ENCODE measurements at places on chromosomes 1 and 21.

DNA sequence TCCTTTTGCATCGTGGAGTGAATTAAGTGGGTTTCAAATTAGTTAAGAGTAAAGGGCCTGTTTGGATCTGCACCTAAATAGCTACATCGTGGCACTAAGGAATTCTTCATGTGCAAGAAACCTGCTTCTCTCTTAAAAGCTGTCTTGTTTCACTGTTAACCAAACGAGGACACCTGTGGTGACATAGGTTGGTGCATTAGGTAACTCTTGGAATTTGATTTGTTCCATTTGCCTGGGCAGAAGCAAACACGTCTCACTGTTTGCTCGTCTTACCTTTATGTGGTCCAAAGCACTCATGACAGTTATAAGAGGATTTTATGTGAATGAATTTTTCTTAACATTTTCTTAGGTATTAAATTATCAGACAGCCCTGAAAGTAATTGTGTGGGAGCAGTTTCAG, 60.9 kb downstream of the PRDM2 start:
- no peak for DNase-seq

GRCh38 chr1:210313921-210314320, 14.8 kb upstream of the HHAT start:
- DNase-seq = no peak

DNA sequence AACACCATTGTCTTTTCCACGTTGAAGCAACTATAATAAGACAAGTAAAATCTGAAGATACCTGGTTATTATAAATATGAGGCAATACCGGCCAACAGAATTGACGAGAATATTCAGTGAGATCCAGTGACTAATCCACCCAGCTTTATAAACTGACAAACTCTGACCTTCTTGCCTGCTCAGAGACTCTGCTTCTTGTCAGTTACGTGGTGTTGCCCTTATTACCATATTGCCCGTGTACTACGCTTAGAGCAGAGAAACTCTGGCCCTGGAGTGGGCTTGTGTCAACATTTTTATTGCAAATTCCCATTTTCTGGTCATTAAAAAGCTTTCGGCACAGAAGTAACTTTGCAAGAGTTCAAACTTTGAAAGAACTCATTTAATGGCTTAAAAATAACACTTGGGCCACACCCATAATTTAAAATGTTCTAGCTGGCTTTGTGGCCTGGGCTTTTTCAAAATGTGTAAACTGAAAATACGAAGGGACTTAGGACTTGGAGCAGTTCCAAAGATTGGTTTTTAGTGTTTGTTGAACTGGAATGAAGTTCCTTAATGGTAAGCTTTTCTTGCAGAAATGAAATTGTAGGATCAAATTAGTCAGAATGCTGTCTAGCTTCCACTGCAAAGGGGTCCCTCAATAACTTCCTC, 266.2 kb downstream of the LMO4 start:
- DNase-seq = no peak

DNA sequence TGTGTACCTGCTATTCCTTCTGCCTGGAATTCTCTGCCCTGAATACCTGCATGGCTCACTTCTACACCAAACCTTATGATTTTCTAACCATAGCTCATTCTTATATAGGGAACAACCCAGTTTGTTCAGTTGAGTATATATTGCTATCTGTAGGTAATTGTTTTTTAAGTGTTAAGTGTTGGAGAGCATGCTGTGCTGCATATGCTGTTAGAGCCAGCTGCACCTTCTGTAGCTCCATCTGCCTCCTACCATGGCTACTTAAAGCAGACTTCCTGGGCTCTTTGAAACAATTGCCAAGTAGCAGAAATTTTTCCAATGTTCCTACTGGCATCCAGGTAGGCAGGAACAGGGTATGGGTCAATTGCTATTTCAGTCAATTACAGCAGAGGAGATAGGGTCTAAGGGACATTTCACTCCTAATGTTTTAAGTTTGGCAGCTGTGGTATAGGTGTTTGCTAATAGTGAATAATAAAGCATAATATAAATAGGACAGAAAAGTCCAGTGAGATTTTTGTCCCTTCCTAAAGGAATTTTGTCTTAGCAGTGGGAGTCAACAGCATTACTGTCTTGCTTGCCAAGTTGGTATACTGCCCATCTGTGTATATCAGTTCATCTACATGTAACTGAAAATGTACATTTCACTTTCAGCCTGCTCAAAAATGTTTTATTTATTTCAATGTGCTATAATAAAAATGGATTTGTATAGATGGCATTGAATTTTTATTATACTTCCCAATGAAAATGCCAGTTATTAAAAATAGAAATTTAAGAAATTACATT, 34.0 kb upstream of the C1orf115 start:
- DNase-seq = no peak

- no peak for DNase-seq
Measured at GRCh38 chr1:185017338-185017737, 28.0 kb upstream of the RNF2 start.

GRCh38 chr1:238672262-238672661, 714.1 kb upstream of the CHRM3 start:
- DNase-seq = no peak

DNA sequence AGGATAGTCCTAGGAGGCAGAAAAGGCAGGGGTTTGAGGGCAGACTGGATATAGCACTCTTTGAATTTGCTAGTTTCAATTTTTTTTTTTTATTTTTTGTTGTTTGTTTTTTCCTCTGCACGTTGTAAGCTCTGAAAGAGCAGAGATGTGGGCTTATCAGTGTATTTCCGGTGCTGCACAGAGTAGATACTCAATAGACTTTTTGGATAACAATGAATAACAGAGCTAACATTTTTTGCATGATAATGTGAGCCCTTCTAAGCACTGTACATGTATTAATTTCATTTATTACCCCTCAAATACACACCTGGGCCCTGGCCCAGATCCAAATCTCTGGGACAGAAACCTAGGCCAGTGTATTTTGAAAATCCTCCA, 17.1 kb upstream of the PARP1 start:
- no peak for DNase-seq

DNA sequence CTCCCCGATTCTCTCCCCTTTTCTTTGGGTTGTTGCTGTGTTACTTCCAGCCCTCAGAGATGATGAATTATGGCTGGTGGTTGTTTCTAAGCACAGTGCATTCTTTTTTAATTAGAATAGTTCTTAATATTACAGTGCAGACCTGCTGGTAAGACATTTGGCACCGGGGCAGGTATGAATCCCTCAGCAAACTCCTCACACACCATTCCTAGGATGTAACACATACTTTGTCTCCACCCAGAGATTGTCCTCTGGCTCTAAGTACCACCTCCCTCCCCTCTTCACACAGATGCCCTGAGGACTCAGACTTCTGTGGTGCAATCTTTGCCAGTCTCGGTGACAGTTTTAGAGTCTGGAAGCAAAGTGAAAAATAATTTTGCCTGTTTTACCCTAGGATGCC, 143.1 kb downstream of the HLX start:
- DNase-seq = no peak

DNA sequence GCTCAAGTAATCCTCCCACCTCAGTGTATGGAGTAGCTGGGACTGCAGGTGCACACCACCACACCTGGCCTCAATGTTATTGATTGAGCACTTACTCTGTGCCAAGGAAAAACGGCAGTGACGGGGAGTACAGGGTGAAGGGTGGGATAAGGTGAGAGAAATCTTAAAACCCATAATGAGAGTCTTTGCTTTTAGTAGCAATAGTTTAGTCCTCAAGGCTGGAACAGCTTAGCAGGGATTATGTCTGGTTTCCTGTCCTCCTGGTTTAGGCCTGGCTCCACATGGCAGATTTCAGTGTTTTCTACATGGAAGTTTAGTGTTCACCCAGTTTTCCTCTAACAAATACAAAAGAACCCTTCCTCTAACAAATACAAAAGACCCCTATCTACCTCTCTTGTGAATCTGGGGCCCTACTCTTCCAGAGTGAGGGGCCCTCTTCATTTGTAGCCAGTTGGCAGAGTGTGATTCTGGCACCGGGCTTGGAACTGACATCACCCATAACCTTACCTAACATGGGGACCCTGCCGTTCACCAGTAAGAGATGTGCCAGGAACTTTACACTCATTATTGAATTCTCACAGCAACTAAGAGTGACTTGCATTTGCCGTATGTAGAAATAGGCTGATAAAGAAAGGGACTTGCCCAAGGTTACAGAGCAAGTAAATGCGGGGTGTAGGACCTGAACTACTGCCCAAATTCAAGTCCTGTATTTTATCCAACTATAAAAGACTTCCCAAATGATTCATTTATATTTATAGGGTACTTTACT, 6.9 kb downstream of the ZNF691 start:
- no peak for DNase-seq

DNA sequence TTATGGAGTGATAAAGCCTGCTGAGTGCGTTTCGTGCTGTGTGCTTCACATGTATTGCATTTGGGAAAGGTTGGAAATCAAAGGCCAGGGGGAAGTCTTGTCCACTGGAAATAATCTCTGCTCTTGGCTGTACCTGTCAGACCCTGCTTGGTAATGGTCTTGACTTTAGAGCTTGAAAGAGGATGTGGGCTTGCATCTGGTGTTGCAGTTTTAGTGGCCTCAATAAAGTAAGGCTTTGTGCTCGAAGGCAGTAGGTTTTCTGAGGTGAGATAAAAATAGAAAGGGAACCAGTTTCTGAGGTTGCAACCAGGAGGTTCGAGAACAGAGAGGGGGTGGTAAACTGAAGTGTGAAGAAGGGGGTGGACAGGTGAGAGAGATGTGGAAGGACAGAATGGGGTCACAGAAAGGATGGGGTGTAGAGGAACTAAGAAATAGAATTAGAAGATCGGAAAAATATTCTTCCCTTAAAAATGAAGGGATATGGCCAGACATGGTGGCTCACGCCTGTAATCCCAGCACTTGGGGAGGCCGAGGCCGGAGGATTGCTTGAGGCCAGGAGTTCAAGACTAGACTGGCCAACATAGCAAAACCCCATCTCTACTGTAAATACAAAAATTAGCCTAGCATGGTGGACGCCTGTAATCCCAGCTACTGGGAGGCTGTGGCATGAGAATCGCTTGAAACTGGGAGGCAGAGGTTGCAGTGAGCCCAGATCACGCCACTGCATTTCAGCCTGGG, 1.5 kb downstream of the S100PBP start:
- no peak for DNase-seq

GRCh38 chr1:65911679-65912078, 119.0 kb downstream of the PDE4B start:
- DNase-seq = no peak

GRCh38 chr1:67771152-67771551, 62.1 kb downstream of the GNG12 start:
- DNase-seq = no peak

GRCh38 chr1:64163431-64163830, 40.0 kb upstream of the UBE2U start:
- DNase-seq = no peak

GRCh38 chr1:74471470-74471869, 40.9 kb downstream of the LRRC53 start:
- DNase-seq = no peak

GRCh38 chr1:30816211-30817076, 58.9 kb upstream of the LAPTM5 start:
- DNase-seq = peak; percentile 59

GRCh38 chr1:159008744-159009188, 941 bp upstream of the IFI16 start:
- no peak for DNase-seq

DNA sequence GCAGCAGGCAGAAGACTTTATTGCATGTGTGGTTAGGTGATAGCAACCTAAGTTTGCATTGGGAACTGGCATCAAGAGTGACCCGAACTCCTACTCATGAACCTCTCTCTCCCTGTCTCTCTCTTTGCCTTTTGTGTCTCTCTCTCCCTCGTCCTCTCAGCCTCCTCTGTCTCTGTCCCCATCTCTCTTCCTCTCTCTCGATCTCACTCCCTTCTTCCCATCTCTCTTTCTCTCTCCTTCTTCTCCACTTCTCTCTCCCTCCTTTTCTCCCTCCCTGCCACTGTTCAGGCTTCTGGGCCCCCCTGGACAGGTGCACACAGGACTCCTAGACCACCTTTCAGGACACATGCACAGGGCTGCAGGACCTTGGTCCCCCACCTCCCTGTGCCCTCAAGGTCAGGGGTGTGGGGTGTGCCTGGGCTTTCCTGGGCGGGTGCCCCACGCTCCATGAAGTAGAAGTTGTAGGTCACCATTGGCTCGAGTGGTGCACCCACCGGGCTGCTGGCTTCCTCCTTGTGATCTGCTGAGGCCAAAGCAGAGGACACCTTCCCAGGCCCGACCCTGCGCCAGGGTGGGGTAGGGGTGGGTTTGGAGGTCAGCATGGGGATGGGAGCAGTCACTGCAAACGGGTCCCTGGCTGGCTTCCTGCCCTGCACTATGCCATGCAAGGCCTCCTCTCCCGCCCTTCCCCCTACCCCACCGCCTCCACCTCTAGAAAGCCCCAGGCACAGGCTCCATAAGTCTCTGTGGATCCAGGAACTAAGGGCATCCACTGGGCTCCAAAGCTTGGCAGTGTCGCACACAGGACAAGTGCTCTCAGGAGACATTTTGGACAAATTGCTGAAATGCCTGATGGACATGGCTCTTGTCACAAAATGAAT, 13.2 kb upstream of the ZBTB17 start:
- no peak for DNase-seq

GRCh38 chr21:45390121-45390751, 14.7 kb upstream of the COL18A1 start:
- peak; percentile 18 for DNase-seq

DNA sequence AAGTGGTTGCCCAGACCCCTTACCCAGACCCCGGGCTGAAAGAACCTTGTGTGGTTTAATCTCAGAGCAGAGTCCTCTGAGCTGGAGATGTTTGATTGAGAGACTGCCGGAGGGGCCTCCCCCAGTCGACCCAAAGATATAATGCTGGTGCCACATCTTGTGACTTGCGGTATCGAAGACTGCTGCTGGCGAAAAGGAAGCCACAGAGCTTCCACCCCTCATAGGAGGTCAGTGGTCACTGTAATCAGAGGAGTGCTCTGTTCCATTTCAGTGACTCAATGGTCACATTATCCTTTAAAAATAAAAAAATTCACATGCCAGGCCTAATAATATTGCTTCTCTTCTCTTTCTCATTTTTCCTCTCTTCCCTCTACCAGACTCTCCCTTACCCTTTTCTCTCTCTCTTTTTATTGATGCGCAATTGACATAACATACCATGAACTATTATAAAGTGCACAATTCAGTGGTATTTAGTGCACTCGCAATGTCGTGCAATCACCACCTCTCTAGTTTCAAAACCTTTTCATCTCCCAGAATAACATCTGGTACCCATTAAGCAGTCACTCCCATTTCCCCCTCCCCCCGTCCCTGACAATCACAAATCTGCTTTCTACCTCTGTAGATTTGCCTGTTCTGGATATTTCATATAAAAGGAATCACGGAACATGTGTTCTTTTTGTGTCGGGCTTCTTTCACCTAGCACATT, 52.6 kb upstream of the LYST start:
- DNase-seq = no peak

- no peak for DNase-seq
Measured at GRCh38 chr1:154857022-154857421, 13.1 kb downstream of the KCNN3 start.
